T-cell (primary cell): ENCODE measurements at places on chromosomes 3 and 15. TPM values are rescaled to one million over a fixed set of nuclear protein-coding genes. Genes with fewer than 3 reads are reported as not detected.
A peak's percentile ranks its signal among the peaks of the same experiment; 100 is the strongest.

Gene SRGAP3
- 1.4 TPM for total RNA-seq

Gene CKMT1B
- not detected for total RNA-seq

Gene SAMD7
- not detected for total RNA-seq

Gene PPP2R3A
- 0.47 TPM for total RNA-seq

Gene GOLIM4
- 0.58 TPM for total RNA-seq

Gene UNC13C
- total RNA-seq = not detected

Gene ACKR2
- total RNA-seq = 1.2 TPM

- no peaks in the 10 kb centered on the region for H3K36me3 ChIP-seq
- H3K27ac ChIP-seq = no peak overlapping the region
- DNase-seq = no peak
Observed at GRCh38 chr15:64912379-64913325, 950 bp downstream of the ANKDD1A start.

GRCh38 chr3:107683447-107683846 is 160.7 kb downstream of the BBX start:
- H3K4me3 ChIP-seq = no peak overlapping the region
- no peaks in the 10 kb centered on the region for H3K36me3 ChIP-seq
- DNase-seq = no peak

DNA sequence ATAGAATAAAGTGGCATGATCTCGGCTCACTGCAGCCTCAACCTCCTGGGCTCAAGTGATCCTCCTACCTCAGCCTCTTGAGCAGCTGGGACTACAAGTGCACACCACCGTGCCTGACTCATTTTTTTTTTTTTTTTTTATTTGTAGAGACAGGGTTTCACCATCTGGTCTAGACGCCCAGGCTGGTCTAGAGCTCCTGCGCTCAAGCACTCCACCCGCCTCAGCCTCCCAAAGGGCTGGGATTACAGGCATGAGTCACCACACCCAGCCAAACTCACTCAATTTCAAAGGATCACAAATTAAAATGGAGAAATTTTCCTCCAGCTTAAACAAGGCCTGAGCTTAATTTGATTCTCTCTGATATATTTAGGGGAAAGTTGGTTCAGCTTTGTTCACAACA is 27.3 kb upstream of the NMB start:
- no peak for DNase-seq
- no peak overlapping the region for H3K27ac ChIP-seq
- H3K27me3 ChIP-seq = no peaks in the 10 kb centered on the region

GRCh38 chr3:13891492-13892073 is 11.7 kb upstream of the WNT7A start:
- H3K4me3 ChIP-seq = no peak overlapping the region
- H3K36me3 ChIP-seq = no peaks in the 10 kb centered on the region
- DNase-seq = no peak
- H3K27ac ChIP-seq = peak overlapping the region; percentile 66
- H3K27me3 ChIP-seq = no peaks in the 10 kb centered on the region

DNA sequence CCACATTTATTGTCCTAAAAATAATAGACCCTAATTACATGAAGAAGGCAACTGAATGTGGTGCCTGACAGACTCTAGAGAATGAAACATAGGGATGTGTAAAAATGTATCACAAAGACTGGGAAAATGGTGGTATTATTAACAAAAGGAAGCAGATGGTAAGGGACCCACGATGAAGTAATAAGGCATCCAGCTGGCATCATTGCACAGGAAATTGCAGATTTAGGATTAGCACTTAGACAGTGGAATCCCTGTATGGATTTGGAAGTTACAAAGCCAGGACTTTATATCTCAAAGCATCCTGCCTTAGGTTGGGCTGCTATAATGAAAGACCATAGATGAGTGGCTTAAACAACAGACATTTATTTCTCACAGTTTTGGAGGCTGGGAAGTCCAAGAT is 104.3 kb downstream of the PPM1L start:
- H3K4me3 ChIP-seq = no peak overlapping the region
- H3K4me1 ChIP-seq = no peaks in the 10 kb centered on the region
- no peak for DNase-seq
- H3K27ac ChIP-seq = no peak overlapping the region
- H3K36me3 ChIP-seq = no peaks in the 10 kb centered on the region

DNA sequence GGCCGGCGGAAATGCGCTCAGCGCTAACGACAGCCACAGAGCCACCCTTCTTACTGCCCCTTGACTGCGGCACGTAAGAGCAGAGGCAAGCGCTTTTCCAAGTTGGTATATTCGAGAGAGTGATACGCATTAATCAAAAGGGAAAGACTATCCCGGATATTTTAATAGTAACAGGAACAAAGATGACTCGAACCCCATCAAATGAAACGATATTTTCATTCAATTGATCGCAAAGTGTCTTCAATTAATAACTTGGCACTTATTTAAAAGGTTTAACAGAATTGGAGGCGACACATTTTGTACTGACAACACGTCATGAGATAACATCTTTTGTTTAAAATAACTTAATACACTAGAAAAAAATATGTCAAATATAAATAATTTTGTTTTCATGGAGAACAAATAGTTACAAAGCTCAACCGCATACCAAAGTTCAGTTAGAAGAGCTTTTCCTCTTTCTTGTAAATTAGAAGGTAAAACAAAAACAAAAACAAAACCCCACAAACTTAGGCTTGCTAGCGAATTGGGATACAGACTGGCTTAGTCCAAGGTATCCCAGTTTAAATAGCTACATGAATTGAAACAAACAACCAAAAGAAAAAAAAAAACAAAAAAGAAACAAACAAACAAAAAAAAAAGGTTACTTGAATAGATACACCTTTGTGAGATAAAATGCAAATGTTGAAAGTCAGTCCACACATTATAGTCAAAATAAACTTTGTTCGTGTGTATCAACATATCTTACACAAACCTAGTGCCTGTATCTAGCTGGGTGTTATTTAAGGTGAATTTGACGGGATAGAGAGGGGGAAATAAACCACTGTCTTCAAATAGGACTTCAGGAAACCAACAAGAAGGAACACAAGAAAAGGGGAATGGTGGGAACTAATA is 10.2 kb downstream of the SHOX2 start:
- no peak for DNase-seq
- no peaks in the 10 kb centered on the region for H3K36me3 ChIP-seq
- H3K4me1 ChIP-seq = peaks cover 6% of the 10 kb centered on the region
- H3K4me3 ChIP-seq = no peak overlapping the region
- H3K27ac ChIP-seq = no peak overlapping the region

- H3K4me3 ChIP-seq = no peak overlapping the region
- H3K36me3 ChIP-seq = no peaks in the 10 kb centered on the region
- H3K4me1 ChIP-seq = peaks cover 8% of the 10 kb centered on the region
- H3K27ac ChIP-seq = no peak overlapping the region
Observed at GRCh38 chr3:59788133-59788532, 738.3 kb upstream of the CFAP20DC start.

DNA sequence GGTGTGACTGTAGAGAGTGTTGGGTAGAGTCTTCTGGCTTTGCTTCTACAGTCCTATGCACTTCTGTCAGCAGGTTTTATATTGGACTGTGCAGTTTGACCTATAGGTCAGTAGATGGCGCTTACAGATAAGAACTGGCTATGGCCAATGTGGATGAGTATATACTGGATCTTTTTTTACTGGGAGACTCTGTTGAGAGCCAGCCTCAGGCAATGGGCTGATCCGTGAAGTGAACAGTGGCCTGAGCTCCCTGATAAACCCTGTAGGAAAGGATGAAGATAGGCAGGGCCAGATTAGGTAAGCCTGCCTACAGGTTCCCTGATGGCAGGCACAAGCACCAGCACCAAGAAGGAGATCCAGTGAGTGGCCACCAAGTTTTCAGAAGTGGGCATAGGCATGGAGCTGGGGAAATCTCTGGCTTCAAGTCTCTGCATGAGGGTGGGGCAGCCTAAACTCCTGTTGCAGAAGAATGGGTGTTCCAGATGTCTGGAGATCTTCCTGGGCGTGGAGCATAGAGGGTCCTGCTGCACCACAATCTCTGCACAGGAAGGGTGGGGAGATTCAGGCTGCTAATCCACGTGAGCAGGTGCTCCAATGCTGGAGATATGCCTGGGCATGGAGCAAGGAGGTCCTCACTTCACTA is 326.0 kb upstream of the SGO1 start:
- H3K27me3 ChIP-seq = no peaks in the 10 kb centered on the region
- H3K4me3 ChIP-seq = no peak overlapping the region
- no peaks in the 10 kb centered on the region for H3K36me3 ChIP-seq
- no peak for DNase-seq
- no peak overlapping the region for H3K27ac ChIP-seq

- H3K4me3 ChIP-seq = no peak overlapping the region
- H3K27ac ChIP-seq = no peak overlapping the region
- H3K27me3 ChIP-seq = no peaks in the 10 kb centered on the region
- no peak for DNase-seq
- no peaks in the 10 kb centered on the region for H3K4me1 ChIP-seq
Observed at GRCh38 chr15:48794697-48795134, 16.2 kb downstream of the CEP152 start.

DNA sequence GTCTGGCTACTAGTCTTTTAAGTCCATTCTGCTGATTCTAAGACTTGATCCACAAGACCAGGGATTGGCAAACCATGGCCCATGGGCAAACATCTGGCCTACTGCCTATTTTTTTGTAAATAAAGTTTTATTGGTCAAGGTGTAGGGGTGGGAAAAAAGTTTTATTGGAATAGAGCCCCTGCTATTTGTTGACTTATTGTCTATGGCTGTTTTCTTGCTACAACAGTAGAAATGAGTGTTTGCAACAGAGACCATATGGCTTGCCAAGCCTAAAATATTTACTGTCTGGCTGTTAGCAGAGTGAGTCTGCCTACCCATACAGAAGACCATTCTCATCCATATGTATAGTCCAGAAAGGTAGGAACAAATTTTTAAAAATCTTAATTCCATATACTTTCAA is 106.4 kb downstream of the PTPRG start:
- DNase-seq = no peak
- no peak overlapping the region for H3K27ac ChIP-seq
- no peaks in the 10 kb centered on the region for H3K27me3 ChIP-seq
- no peak overlapping the region for H3K4me3 ChIP-seq

DNA sequence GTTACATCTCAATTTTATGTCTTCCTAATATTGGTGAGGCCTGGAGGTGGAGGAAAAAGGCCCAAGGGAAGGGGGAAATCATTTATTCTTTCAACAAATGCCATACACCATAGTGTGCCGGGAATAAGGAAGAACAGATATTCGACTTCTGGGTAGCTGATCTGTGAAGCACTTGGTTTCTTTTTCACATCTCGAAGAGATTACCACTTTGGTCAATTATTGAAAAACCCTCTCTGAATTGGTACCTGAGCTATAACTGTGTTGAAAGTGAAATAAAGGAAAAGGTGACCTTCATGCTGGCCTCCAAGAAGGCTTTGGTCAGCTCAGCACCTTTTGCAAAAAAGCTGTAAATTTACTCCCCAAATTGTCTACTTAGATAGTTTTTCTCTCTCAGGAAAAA is 14.2 kb upstream of the MB21D2 start:
- no peaks in the 10 kb centered on the region for H3K4me1 ChIP-seq
- H3K36me3 ChIP-seq = no peaks in the 10 kb centered on the region
- no peak for DNase-seq
- no peak overlapping the region for H3K27ac ChIP-seq
- no peak overlapping the region for H3K4me3 ChIP-seq

DNA sequence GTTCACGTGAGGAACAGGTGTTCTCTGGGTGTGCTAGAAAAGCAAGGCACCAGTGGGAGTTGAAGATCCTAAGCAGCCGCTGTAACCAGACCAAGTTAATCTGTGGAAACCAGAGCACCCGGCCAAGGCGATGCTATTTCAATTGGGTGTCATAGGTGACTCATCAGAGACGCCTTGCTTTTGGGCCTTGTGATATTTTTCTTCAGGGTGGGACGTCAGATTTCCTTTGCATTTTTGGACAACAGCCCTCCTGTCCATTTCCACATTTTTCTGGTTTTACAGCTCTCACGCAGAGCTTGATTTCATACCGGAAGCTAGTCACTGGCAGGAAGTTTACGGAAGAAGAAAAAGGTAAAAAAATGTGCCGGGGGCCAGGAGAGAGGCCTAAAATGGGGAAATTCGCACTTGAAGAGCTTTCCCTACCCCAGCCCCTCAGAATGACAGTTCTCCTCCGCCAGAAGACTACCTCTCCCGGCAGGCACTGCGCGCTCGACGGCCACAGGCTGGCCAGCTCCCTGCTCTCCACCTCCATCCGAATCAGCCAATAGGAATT is 471 bp upstream of the KBTBD8 start:
- no peak for DNase-seq
- H3K36me3 ChIP-seq = no peaks in the 10 kb centered on the region
- no peak overlapping the region for H3K27ac ChIP-seq
- H3K4me3 ChIP-seq = peak overlapping the region; percentile 69

- no peak overlapping the region for H3K27ac ChIP-seq
- H3K4me3 ChIP-seq = no peak overlapping the region
- no peak for DNase-seq
- no peaks in the 10 kb centered on the region for H3K4me1 ChIP-seq
- no peaks in the 10 kb centered on the region for H3K27me3 ChIP-seq
Observed at GRCh38 chr3:134956395-134956794, 161.3 kb downstream of the EPHB1 start.

- H3K36me3 ChIP-seq = no peaks in the 10 kb centered on the region
- no peak overlapping the region for H3K27ac ChIP-seq
- no peak overlapping the region for H3K4me3 ChIP-seq
- no peaks in the 10 kb centered on the region for H3K4me1 ChIP-seq
- peaks cover 16% of the 10 kb centered on the region for H3K27me3 ChIP-seq
- DNase-seq = no peak
Observed at GRCh38 chr3:127354761-127355160, 66.9 kb upstream of the PRR20G start.

GRCh38 chr3:139757448-139758030 is 79.8 kb upstream of the NMNAT3 start:
- no peak overlapping the region for H3K27ac ChIP-seq
- no peaks in the 10 kb centered on the region for H3K4me1 ChIP-seq
- H3K27me3 ChIP-seq = no peaks in the 10 kb centered on the region
- DNase-seq = no peak

GRCh38 chr3:122955916-122956692 is 71.5 kb downstream of the SEMA5B start:
- DNase-seq = no peak
- H3K4me1 ChIP-seq = no peaks in the 10 kb centered on the region
- H3K27me3 ChIP-seq = peaks cover 30% of the 10 kb centered on the region
- H3K4me3 ChIP-seq = no peak overlapping the region
- H3K36me3 ChIP-seq = no peaks in the 10 kb centered on the region

DNA sequence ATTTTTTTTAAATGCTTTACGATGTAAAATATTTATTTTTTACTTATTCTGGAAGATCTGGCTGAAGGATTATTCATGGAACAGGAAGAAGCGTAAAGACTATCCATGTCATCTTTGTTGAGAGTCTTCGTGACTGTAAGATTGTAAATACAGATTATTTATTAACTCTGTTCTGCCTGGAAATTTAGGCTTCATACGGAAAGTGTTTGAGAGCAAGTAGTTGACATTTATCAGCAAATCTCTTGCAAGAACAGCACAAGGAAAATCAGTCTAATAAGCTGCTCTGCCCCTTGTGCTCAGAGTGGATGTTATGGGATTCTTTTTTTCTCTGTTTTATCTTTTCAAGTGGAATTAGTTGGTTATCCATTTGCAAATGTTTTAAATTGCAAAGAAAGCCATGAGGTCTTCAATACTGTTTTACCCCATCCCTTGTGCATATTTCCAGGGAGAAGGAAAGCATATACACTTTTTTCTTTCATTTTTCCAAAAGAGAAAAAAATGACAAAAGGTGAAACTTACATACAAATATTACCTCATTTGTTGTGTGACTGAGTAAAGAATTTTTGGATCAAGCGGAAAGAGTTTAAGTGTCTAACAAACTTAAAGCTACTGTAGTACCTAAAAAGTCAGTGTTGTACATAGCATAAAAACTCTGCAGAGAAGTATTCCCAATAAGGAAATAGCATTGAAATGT is 15.6 kb downstream of the THBS1 start:
- no peak for DNase-seq
- H3K27ac ChIP-seq = no peak overlapping the region
- H3K27me3 ChIP-seq = no peaks in the 10 kb centered on the region
- no peaks in the 10 kb centered on the region for H3K4me1 ChIP-seq
